Hematopoietic multipotent progenitor cell treated with erythropoietin and hydrocortisone succinate and interleukin-3 and kit ligand, for 4 days (in vitro differentiated cells): ENCODE measurements at places on chromosomes 6 and 20.

- DNase-seq, result no peak
These were observed 16.1 kb downstream of the MTG2 start for GRCh38 chr20:62198931-62199330.

GRCh38 chr20:14950633-14951032 lies 613.2 kb upstream of the FLRT3 start:
- DNase-seq, result no peak

DNA sequence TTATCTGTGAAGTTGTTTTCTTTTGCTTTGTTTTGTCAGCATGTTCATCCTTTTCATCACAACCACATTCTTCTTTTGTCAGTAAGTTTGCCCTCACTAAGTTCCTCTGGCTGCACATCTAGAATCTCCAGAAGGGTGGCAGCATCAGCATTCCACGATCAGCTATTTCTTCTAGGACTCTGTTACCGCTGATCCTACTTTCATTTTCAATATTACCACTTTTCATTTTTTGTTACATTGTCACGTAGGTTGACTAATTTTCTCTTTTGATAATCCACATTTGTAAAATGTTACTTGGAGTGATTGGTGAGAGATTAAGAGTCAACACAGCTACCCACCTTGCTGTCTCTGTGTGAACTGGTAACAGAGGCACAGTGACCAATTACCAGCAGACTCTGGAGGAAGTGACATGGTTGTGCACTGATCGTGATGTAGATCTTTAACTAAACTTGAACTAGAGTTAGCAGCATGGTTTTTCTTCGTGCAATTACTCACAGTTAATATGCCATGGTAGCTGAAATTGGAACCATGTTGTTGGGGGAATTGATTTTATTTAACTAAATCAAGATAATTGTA lies 307.9 kb upstream of the SLC35B3 start:
- DNase-seq, result peak; percentile 32

DNA sequence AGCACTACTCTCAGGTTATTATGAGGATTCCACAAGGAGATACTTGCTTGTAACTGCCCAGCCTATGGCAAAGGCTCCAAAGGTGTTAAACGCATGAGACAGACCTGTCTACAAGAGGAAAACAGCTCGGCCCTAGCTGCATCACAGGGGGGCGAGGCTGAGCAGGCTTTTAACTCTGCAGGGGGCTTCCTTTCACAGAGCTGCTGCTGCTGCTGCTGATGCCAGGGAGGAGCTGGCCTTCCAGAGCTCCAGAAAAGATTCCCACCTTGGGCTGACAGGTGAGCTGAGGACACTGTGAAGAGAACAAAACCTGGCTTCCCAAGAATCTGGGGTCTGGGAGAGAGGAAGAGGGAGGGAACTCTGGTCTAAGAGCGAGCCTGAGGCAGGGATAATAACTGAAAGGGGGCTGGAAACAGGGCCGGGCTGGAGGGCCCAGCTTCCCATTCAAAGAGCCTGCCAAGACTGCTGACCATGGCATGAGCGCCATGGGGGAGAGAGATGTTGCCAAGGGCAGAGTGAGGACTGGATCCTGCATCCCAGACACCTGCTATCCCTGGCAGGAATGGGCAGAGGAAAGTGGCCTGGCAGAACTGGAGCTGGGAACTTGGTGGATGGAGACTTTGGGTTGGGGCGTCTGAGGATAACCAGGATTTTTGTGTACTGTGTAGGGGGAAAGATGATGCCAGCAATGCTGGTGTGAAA lies 211.1 kb upstream of the LRFN2 start:
- DNase-seq, result no peak

GRCh38 chr20:58549231-58550209 lies 34.3 kb upstream of the APCDD1L start:
- DNase-seq, result no peak

- DNase-seq, result peak; percentile 72
These were observed 7.5 kb downstream of the NFATC2 start for GRCh38 chr20:51535075-51535386.

- DNase-seq, result no peak
These were observed 91.9 kb downstream of the PDE10A start for GRCh38 chr6:165571068-165571682.

GRCh38 chr20:22616551-22616950 lies 32.2 kb upstream of the FOXA2 start:
- DNase-seq, result no peak

DNA sequence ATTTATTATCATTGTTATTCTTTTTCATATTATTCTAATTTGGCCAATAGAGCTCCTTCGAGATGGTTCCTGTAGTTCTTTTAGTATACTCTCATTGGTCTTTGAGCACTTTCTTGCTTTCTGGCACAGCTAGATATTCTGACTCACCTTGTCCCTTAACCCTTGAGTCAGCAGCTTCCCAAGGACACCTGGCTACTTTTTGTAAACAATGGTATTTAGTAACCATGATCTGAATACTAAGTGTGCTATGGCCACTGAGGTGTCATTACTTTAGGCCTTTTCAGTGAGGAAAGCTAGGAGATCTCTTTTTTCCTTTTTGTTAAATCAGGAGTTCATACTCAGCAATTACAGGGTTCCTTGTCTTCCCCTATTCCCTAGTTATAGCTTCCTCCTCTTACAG lies 126.5 kb upstream of the CITED2 start:
- no peak for DNase-seq

GRCh38 chr20:4060856-4061695 lies 45.7 kb upstream of the RNF24 start:
- peak; percentile 56 for DNase-seq

DNA sequence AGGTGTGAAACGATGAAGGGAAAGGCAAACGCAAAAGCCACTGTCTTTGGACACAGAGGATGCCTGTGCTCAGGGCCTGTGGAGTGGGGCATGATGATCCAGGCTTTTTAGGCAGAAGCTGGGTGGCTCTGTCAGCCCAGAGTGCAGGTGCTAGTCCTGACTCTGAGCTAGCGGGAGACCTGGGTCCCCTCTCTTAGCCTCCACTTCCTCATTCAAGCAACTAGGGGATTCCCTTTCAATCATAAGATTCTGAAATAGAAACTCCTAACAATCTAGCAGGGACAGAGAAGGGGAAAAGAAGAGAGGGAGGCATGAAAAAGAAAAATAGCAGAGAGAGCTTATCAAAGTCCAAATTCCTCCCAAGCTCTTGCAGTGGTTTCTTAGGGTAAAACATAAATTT lies 7.6 kb upstream of the HIVEP2 start:
- DNase-seq, result no peak

GRCh38 chr6:87155842-87156815 lies 764 bp downstream of the ZNF292 start:
- peak; percentile 74 for DNase-seq

- no peak for DNase-seq
These were observed 65.8 kb downstream of the E2F3 start for GRCh38 chr6:20467437-20467836.

GRCh38 chr6:151807513-151808370 lies at the start of gene ESR1:
Gene ESR1, plus strand, starts transcription at chr6:151807682. Its CDS starts 231 bp downstream, at chr6:151807913.
- DNase-seq, result peak; percentile 9

DNA sequence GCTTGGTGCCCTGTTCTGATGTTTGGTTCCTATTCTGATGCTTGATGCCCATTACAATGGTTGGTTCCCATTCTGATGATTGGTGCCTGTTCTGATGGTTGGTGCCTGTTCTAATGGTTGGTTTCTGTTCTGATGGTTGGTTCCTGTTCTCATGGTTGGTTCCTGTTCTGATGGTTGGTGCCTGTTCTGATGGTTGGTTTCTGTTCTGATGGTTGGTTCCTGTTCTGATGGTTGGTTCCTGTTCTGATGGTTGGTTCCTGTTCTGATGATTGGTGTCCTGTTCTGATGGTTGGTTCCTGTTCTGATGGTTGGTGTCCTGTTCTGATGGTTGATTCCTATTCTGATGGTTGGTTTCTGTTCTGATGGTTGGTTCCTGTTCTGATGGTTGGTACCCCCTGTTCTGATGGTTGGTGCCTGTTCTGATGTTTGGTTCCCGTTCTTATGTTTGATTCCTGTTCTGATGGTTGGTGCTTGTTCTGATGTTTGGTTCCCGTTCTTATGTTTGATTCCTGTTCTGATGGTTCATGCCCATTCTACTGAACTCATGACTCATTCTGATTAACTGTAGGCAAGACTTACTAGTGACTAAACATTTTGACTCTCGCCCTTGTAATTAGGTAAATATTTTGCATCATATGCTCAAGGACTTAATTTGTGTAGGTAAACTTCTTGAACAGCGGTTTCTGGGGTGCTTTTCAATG lies 146.2 kb downstream of the DLL1 start:
- no peak for DNase-seq

- no peak for DNase-seq
These were observed 9.2 kb upstream of the DEFB113 start for GRCh38 chr6:49978332-49979226.

- DNase-seq, result no peak
These were observed 111.5 kb downstream of the TIAM2 start for GRCh38 chr6:155106456-155107115.

- DNase-seq, result no peak
These were observed 14.9 kb downstream of the RCAN2 start for GRCh38 chr6:46476301-46476700.

- DNase-seq, result no peak
These were observed 147.3 kb downstream of the DLL1 start for GRCh38 chr6:170143401-170144150.

GRCh38 chr6:148701375-148701774 lies 45.5 kb upstream of the UST start:
- no peak for DNase-seq

DNA sequence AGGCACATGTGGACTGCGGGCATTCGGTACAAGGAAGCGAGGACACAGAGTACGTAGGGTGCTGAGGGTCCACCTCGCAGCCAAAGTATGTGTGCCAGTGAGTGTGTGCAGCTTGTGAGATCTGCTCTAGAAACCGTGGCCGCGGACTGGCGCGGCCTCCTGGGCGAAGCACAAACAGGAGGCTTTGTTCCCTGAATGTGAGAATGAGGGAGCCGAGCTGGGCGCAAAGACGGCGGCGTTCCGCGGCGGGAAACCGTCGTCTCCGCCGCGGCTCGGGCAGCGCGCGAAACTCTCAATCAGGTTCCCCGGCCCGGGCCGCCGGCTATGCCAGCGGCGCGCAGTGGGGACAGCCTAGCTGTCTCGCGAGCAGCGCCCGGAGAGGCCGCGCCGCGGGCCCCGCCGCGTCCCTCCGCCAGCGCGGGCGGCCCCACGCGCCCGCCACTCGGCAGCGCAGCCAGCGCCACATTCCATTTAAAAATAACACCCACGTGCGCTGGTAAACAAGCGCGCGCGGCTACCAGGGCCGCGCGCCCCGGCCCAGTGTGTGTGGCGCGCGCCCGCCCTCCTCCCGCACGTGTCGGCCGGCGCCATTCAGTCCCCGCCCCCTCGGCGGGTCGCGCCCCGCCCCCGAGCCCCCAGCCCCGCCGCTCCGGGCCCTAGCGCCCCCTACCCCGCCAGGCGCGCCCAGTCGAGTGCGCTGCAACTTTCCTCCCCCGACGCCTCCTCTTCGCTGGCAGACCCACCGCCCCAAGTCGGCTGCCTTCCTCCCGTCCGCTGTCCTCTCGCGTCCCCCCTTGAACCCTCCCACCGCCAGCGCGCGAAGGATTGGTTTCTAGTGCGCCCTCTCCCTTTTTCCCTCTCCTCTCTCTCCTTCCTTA lies 3.0 kb upstream of the FOXO3 start:
- peak; percentile 89 for DNase-seq

DNA sequence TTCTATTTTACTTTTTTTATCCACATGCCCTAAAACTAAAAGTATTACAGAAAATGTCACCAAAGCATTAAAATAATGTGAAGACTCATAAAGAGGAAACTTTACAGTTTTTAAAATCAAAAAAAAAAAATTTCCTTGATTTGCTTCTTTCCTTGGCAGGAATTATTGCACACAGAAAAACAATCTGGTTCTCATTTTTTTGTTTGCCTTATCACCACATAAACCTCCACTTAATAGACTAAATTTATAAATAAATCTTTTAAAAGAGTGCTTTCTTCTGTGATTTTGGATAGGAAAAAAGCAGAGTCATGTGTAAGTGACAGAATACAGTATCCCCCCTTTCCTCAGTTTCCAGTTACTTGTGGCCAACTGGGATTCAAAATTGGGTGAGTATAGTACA lies 695.1 kb upstream of the CITED2 start:
- DNase-seq, result no peak

DNA sequence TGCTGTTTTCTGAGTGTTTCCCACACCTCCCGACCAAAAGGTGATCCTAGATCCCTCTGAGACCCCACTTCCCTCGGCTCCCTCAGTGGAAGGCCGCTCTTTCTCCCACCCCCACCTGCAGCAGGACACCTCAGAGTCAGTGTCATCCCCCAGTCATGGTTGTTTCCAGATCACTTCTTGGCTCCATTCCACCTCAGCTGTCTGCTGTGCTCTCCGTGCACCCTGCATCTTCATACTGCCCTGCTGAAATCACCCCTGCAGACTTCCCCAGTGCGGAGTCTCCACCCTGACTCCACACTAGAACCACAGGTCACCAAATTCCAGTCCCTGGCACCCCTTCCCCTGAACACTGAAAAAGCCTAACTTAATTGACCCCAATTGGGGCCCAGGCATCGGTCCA lies 255.1 kb upstream of the CDYL start:
- no peak for DNase-seq

GRCh38 chr6:128504003-128504654 lies 16.3 kb downstream of the PTPRK start:
- no peak for DNase-seq

DNA sequence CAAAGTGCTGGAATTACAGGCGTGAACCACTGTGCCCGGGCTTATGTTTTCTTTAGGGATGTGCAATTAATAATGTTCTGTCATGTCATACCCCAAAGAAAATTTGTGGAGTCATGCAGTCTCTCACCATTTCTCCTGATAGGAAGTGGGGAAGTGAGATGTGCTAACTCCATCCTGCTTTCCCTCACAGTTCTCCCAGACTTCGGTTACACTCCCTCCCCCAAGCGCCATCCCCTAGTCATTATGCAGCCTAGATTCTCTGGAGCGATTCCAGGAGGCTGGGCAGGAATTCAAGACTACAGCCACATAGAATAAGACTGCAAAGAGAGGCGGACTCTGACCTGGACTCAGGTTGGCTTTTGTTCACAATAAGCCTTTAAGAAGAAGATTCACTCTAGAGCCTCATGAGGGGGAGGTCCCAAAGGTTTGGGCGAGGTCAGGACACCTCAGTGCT lies 271.4 kb downstream of the ALDH8A1 start:
- no peak for DNase-seq

- peak; percentile 62 for DNase-seq
These were observed 14.1 kb downstream of the OSBPL2 start for GRCh38 chr20:62252342-62252966.

DNA sequence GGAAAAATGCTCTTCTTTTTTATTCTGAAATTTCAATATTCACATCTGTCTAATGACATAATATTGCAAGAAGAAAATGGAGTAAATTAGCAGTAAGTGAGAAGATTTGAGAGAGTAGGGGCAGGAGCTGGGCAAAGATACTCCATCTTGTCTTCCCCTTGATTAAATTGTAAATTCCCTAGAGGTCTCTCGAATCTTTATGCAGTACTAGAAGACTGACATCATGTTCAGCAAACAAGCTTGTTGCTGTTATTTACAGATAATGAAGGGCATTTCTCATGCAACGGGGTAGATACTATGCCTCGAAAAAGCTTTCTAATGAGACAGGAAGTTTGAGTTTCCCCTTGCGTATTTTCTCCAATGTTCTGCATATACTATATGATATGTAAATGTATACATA lies 306.9 kb upstream of the PTCHD4 start:
- DNase-seq, result no peak

GRCh38 chr20:52056203-52057062 lies 135.1 kb downstream of the ZFP64 start:
- no peak for DNase-seq
